ENCODE measurements at places on chromosomes 2 and 18.

DNA sequence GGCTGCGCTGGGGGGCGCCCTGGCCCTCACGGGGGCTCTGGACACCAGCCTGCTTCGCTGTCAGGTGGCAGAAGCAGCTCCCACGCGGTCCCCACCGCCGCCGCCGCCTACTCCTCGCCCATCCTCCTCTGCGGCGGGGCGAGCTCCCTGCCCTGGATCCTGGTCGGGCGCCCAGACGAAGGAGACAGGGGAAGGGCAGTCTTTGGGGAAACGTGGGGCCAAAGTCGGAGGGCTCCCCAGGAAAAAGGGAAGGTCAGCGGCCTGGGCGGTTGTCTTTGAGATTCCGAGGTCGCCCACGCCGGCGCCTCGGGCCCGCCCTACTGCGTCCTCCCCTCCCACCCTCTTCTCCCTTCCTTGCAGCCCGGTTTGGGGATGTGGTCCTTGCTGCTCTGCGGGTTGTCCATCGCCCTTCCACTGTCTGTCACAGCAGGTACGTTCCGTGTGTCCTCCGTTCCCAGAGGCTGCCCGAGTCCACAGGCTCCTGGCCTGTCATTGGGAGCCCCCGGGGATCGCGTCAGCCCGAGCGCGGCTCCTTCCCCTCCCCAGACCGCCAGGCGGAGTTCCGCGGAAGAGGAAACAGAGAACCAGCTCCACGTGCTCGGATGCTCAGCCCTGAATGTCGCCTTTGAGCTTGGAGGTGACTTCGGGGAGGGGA, 800 bp downstream of the IL1RL2 start:
- peak; percentile 12 for DNase-seq

DNA sequence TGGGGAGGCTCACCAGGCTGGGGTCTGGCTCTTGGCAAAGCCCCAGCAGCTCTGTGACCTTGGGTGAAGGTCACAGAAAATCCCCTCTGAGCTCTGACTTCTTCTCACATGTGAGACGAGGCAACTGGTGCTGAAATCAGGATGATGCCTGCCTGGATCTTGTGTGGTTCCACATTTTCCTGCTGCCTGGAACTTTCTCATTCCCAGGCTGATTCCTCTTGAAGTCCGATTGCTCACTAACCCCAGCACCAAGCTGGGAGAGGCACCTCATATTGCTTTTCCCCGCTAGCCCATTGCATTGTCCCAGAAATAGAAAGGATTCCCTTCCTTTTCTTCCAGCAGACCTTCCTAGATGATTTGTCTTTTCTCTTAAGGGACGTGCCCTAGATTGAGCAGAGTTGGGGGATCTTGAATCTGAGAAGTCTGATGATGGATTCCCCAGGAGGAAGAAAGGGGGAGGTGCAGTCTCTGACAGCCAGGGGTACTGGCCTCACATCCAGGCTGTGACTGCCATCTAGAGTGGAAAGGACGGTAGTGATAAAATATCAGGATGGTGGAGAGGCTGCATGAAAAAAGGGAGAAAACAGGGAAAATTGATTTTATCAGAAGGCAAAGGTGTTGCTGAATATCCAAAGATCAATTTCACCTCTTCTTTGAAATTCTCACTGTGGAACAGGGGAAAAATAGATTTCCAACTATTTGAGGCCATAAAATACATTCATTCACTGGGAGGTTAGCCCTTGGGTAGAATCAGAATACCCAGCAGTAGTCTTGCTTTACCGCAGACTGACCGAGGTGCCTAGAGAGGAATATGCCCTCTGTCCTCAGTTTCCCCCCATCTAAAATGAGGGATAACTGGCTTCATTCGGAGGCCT, 96.3 kb downstream of the FAM210A start:
- DNase-seq, result peak; percentile 88

GRCh38 chr2:73053316-73054114, 18.0 kb downstream of the SFXN5 start:
- peak; percentile 60 for DNase-seq

GRCh38 chr2:184680825-184681224, 82.5 kb downstream of the ZNF804A start:
- no peak for DNase-seq

DNA sequence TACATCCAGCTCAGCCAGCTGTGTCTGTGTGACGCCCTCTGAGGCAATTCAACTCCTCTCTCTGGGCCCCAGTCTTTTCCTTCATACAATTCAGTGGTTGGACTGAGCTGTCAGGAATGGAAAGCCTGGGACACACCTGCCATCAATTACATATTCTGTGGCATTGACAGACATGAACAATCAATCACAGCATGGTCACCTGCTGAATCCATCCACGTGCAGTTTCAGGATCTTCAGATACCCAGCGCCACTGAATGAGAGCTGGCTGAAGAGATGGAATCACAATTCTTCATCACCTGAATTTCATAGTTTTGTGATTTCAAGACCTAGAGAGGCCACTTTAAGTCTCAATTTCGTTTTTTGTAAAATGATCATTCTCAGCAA, 5.1 kb downstream of the ADRA2B start:
- no peak for DNase-seq

GRCh38 chr2:164764996-164765395, 76.6 kb downstream of the COBLL1 start:
- no peak for DNase-seq

DNA sequence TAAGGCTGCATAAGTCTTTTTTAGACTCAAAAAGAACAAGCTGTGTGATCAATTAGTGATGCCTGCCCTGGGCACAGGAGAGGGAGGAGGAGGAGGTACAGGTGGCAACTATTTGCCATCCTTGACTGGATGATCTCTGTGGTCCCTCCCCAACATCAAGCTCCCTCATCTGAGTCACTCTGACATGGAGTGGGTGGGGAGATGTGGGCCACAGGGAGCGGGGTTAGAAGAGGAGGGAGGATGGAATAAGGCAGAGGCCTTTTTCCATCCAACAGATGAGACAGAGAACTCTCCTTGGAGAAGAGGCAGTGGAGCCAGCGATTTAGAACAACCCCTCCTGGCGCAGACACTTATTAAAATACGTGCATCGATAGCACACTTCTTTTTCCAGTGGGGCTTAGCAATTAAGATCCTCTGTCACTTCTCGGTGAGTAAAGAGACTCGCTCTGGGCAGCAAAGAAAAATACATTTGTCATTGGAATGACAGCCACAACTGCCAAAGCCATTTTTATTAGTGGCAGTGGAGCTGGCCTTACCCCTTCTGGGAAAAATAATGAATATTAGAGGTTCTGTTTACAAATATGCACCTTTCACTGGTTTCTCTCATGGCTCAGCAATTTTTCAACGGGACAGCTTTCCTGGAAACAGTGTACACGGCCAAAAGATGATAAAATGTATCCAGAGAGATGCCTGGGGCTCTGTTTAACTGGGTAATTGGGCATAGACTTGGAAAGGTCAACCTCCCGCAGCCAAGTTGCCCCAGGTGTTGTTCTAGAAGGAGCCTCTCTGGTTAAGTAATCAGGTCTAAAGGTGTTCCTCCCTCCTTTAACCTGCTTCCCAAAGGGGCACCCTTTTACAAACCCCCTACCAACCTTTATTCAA, 238.4 kb upstream of the CXCR4 start:
- no peak for DNase-seq

GRCh38 chr2:120453635-120453998, 107.7 kb downstream of the INHBB start:
- no peak for DNase-seq

- no peak for DNase-seq
Measured at GRCh38 chr2:97355887-97356286, 233.8 kb downstream of the ANKRD36B start.

DNA sequence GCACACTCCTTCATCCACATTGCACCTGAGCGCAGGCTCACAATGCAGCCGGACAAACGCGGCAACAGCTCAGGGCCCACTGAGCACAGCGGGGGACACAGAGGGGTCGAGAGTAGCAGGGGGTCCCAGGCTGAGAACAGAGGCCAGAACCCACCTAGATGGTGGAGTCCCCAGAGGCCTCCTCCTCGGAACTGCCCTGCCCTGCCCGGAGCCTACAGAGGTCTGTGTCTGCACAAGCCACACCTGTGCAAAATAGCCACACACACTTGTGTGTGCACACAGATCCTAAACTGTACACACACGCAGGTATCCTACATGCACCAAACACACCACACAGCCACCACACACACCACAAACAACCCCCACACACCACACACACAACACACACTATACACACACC, 72.8 kb downstream of the TMEM18 start:
- no peak for DNase-seq

GRCh38 chr18:35178260-35178659, 62.6 kb upstream of the ZNF397 start:
- DNase-seq, result no peak

GRCh38 chr2:60523963-60524362, 29.5 kb downstream of the BCL11A start:
- DNase-seq, result no peak

GRCh38 chr2:200286578-200286977, 19.9 kb upstream of the SPATS2L start:
- DNase-seq, result no peak

DNA sequence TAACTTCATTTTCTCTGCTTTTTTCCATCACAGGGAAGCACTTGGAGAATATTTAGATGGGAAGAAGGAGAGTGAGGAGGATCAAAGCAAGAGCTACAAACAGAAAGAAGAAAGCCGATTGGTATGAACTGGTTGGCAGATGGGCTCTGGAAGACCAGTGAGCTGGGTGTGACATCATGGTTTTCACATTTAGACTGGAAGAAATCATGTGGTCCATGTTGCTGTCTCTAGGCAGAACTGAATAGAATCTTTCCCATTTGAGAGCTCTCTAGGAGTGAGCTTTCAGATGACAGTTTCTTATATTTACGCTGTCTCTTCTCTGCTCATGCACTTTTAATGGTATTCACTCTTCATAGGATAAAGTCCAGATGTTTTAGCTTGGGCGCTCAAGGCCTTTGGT, 12.6 kb downstream of the DRC1 start:
- no peak for DNase-seq

- DNase-seq, result no peak
Measured at GRCh38 chr2:82511894-82512293, 1947.2 kb downstream of the SUCLG1 start.

DNA sequence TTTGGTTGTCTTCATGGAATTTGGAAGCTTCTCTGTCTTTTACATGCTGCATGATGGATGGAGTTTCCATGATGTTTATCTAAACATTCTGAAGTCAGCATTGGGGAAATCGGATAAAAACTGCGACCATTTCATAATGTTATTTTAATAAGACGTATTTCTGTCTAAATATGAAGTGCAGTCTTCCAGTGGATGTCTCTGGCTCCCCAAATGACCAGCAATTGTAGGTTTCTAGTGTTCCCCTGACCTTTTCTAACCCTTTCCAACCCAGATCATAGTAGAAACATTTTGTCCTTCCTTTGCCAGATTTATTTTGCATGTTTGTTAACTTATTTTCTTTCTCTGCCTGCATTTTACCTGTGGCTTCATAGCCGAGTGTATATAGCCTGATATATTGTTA, 559.3 kb downstream of the ADCYAP1 start:
- DNase-seq, result no peak

GRCh38 chr2:60226943-60227342, 326.5 kb downstream of the BCL11A start:
- DNase-seq, result no peak

DNA sequence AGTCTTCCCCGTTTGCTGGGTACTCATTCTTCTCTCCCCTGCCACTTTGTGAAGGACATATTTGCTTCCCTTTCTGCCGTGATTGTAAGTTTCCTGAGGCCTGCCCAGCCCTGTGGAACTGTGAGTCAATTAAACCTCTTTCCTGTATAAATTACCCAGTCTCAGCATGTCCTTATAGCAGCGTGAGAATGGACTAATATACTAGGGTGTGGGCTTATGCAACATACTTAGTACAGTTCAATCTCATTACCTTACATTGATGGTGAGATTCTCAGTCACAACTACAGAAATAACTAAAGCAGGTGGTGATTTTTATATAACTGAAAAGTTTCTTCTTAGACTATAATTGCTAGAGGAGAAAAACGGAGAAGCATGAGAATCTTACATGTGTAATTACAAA, 237.9 kb upstream of the MMADHC start:
- no peak for DNase-seq

DNA sequence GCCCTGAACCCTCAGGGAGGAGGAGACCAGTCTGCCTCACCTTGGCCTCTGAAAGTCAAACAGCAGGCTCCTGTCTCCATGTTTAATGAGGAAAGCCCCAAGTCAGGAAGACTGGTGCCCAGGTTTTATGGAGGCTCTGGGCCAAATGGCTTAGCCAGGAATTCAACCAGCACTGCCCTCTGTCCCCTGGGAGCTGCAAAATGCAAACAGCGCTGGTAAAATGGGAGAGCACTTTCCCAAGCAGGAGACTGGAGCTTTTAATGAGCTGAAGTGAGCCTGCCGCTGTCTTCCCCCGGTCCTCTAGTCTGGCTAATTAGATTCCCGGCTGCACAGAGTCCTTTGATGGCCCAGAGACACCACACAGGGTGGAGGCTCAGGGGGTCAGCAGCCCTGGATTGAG, 276.0 kb upstream of the TRIB2 start:
- no peak for DNase-seq

DNA sequence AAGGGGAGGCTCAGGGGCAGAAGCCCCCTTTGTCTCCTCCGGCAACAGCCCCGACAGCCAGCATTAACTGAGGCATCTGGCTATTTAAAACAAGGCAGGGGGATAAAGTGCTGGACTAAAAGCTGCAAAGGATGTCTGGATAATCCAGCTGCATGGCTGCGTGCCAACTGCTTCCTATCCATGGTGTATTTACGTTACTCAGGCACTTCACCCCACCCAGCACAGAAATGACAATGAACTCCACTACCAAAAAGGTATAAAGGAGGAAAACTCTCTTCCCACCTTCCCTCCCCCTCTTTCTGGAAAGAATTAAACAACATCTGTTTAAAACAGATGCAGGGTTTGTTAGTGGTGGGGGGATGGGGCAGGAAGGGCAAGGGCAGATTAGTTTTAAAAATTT, 82.5 kb downstream of the SPRED2 start:
- DNase-seq, result no peak

- DNase-seq, result no peak
Measured at GRCh38 chr2:42459296-42459695, 34.5 kb downstream of the KCNG3 start.

DNA sequence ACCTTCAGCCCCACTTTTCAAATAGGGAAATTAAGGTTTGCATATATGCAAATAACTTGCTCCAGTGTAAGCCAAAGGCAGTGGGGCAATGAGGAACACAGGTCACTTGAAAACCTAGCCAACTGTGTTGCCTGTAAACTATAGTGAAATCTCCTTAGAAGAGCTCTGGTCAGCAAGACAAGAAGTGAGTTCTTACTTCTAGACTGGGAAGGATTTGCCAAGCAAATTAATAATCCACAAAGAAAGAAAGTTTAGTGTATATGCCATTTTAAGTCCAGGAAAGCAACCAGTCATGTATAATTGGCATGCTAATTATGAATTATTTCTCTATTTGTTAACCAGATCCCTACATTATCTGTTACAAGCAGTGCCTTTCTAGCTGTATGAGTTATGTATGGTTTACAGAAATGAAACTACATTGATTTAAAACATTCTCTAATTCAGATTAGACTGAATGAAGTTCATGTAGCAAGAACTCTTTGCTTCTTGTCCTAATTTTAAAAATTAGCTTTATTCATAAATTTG, 129.9 kb downstream of the MTX2 start:
- DNase-seq, result no peak

DNA sequence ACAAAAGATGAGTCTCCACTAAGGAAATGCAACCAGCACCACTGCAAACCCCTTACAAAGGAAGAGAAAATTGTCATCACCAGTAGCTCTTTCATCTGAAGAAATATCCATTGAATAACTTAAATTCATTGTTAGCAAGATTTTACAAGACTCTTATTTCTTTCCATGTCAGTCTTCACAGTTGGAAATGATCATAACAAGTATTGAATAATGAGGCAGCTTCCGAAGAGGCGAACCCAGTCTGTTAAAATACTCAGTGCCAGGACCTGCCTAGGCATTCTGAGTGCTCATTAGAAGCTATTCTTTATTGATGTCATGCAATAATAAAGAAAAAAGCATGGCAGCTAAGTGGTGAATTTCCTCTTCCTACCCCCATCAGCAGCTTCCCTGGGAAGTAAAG, 33.5 kb downstream of the NOSTRIN start:
- DNase-seq, result no peak
